ENCODE measurements at places on chromosomes 6 and 20.

DNA sequence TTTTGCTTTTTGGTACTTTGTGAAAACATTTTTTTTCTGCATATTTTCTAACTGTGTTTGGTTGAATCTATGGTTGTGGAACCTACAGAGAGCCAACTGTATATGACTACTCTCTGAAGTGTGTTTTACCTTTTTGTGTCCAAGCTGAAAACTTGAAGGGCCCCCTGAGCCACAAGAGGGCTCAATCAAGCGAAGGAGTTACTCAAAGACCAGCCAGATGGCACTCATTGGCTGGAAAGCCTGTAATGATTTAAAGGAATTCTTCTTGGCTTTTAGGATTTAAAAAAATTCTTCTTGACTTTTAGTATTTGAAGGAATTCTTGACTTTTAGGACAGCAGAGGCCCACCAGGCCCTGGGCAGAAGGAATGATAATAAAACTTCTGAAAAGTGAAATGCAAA is 27.0 kb upstream of the ECI2 start:
- DNase-seq, result no peak

DNA sequence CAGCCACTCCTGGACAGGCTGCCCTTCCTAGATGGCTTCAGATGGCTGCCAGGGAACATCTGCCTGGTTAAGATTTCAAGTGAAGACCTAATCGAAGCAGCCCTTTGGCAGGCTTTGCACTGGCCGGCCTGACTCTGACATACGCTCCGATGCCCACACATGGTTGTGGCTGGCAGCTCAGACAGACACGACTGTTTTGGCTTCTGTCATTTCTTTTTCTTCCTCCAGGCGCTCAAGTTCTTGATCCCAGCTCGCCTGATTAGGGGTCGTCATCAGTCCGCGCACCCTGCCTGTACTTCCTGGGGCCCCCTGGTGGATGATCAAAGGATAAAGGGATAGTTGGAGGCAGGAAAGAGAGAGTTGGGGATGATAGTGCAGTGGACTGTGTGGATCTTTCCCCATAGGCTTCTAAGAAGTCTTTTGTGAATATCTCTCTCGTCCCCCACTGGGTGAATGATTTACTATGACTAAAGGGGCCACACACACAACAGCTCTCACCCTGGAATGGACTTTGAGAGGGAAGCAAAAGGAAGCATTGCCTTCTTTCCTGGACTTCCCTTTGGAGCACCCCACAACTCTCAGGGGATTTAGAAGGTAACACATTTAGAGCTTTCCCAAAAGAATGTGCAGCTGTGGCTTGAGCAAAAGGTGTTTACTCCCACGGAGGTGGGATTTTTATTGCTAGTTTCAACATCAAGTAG is 21.4 kb upstream of the TRAM2 start:
- no peak for DNase-seq

DNA sequence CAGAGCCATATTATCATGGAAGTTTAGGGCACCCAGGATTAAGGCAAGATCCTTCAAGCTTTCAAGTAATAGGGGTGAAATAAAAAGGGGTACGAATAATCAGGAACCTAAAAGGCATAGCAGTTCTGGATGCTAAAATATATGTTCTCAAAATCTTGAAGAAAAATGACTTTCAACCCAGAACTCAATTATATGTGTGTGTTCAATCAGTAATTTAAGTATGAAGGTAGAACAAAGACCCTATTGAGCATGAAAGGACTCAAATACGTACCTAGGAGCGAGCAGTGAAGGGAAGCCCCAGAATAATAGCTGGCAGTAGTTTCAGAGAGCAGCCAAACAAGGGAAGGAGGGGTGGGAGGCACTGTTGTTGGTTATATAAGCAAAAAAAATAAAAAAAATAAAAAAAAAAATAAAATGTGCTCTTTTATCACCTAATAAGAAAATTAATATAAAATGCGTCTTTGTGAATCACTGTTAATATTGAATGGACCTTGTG is 45.4 kb downstream of the MYO6 start:
- no peak for DNase-seq

DNA sequence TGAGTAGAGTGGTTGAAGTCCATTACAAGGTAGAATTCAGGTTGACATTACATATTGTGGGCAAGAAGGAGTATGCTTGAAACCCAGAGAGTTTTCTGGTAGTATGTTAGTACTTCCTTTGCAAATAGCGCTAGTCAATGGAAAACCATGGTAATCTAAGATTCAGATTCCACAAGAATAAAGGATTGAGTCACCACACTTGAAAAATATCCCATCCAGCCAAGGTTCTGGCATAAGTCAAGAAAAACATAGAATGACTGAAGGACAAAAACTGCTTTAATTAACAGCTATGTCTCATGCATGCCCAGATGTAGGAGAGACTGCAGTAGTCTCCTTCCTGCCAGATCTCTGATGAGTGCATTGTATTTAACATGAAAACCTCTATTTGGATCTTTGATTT is 469.8 kb downstream of the BMP2 start:
- DNase-seq, result no peak
